ENCODE measurements at places on chromosomes 11 and 22.

DNA sequence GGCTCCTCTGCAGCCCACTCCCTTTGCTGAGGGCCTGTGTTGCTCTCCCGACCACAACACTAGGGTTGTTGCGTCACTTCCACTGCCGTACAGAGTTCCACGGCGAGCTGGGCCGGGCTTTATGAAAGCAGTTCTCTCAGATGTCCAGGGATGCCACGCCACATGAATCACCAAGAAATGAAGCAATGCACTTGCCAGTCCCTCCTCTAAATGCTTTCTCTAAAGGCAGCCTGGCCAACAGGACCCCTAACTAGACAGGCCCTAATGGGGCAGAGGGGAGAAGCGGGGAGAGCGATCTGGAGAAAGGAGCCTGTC, 188.7 kb downstream of the CTTN start:
- DNase-seq = no peak

DNA sequence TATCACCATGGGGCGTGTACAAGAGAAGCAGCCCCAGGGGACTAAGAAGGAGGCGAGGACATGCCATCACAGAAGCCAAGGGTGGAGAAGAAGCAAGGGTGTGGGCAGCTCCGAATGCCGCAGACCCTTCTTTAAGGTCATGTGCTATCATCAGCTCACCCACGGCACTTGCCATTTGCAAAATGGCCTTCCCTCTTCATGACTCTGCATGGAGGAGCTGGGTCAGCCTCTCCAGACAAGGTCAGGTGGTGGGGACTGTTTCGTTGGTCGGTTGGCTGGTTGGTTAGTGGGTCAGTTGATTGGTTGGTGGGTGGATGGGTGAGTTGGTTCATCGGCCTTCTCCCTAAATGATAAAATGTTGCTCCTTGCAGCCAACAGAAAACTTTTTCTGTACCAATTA, 622.5 kb downstream of the TBC1D22A start:
- DNase-seq = no peak

- no peak for DNase-seq
Observed at GRCh38 chr22:44219101-44219870, 38.6 kb downstream of the PARVG start.

DNA sequence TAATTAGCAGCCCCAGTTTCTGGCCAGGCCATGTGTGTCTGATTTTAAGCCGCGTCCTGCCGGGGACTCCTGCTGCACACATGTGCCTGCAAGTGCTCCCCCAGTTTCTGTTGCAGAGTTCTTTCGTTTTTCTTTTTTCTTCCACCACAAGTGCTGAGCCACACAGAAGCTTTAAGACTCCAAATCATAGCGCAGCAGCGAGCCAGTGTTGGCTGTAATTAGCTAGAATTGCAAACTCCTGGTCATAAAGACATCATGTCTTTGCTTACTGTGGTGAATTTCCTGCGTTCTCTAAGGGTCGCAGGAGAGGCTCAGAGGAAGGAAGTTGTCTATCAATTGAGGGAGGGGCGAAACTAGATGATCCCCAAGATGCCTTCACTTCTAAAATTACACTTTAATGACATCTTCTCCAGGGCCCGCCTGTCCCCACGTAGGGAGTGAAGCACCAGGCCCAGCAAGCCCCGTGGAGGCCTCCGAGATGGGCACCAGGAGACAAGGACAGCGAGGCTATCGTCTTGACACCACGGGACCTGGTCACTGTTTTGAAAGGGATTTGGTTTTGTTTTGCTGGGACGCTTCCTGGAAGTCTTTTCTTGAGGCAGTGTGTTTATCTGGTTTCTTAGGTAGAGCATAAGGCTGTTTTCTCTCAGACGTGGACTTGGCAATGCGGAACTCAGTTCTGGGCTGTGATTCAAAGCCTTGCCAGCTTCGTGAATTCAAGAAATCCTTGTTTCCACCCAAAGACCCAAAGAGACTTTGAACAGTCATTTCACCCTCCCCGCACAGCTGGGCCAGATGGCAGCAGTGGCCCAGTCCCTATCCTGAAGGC, 71.8 kb downstream of the UBASH3B start:
- DNase-seq = no peak

Data from NCI-H524 (cell line).